Stimulated activated CD4-positive, alpha-beta T cell treated with anti-CD3 and anti-CD28 coated beads, Interleukin-15, amount 100 ng/mL, for 1 hour (primary cell): ENCODE measurements at places on chromosomes 7 and 10.

DNA sequence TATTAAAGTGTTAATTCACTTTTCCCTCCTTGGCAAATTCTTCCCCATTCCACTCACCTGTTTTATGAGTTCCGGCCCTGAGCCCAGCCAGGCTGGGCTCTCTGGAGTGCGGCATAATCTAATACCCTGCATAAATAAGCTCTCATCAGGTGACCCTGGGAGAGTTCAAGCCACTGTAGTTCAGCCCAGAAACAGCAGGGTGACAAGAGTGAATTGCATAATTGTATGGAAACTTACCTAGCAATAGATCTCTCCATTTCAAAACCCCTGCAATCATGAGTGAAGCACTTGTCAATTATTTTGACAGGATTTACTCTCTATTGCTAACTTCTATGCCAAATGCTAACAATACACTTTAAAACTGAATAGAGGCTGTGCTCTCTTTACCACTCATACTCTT is 94.7 kb downstream of the OSBPL3 start:
- DNase-seq, result no peak

DNA sequence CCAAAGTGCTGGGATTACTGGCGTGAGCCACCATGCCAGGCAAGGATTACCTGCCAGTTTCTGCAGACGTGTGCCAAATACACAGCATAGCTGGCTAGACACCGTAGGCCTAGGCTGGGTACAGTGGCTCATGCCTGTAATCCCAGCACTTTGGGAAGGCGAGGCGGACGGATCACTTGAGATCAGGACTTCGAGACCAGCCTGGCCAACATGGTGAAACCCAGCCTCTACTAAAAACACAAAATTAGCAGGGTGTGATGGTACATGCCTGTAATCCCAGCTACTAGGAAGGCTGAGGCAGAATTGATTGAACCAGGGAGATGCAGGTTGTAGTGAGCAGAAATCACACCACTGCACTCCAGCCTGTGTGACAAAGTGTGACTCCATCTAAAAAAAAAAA is 868 bp downstream of the RFC2 start:
- DNase-seq, result no peak

- DNase-seq, result no peak
Measured at GRCh38 chr7:101172005-101172853, 6.9 kb upstream of the VGF start.

DNA sequence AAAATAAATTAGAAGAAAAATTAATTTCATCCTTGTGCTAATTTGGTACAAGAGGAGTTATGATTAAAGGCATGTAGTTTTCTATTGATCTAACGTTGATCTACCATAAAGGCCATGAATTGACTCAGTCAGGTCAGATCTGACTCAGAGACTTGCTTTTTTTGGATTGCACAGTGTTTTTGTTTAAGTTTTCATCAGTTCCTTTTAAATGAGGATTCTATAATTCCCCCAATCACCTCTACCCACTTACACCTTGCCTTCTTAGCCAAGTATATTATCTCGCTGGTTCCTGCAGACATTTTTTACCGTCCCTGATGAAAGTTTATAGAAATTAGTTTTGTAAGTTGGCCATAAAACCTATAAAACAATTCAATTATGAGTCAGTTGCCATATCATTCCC is 132.4 kb upstream of the PALS2 start:
- no peak for DNase-seq

DNA sequence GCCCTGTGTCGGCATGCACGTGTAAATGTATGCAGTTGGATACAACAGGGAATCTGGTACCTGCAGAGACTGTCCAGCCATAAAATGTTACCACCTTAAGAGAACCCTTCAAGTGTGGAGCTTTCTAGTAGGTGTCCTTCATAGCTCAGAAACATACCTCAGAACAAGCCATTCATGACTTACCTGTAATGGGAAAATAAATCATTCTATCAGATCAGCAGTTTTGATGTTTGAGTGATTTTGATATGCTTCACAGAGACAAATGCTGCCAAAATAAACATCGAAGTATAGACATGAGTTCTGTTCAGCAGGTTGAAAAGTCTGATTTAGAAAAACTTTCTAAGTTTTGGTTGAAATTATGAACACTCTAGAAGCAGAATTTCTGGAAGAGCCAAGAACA is 33.5 kb upstream of the UMAD1 start:
- DNase-seq, result no peak

DNA sequence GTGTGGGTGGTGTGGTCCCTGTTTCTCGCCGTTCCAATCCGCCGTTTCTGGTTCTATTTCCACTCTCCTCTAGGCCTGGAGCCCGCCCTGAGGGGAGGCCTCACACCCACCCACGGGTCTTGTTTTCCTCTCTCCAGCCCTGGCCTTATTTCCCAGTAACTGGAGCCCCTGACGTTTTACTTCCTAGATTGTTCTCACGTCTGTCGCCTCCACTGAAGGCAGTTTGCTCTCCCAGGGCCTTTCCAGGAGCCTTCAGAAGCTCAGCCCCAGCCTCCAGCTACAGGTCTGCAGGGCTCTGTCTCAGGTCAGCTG is 30.6 kb downstream of the CFAP46 start:
- no peak for DNase-seq

DNA sequence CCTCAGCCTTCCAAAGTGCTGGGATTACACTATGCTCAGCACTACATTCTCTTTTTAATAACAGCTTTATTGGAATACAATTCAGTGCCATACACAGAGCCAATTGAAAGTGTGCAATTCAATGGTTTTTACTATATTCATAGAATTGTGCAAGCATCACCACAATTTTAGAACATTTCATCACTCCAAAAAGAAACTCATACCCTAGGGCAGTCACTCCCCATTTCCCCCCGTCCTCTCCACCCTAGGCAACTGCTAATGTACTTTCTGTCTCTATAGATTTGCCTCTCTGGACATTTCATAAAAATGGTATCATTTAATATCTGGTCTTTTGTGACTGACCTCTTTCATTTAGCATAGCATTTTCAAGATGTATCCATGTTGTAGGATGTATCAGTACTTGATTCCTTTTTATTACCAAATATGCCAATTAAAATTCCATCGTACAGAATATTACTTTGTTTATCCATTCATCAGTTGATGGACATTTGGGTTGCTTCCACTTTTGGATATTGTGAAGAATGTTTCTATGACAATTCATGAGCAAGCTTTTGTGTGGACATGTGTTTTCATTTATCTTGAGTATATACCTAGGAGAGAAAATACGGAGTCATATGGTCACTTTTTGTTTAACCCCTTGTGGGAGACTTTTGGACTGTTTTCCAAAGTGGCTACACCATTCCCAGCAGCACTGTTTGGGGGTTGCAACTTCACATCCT is 6.3 kb upstream of the XPNPEP1 start:
- DNase-seq, result no peak

DNA sequence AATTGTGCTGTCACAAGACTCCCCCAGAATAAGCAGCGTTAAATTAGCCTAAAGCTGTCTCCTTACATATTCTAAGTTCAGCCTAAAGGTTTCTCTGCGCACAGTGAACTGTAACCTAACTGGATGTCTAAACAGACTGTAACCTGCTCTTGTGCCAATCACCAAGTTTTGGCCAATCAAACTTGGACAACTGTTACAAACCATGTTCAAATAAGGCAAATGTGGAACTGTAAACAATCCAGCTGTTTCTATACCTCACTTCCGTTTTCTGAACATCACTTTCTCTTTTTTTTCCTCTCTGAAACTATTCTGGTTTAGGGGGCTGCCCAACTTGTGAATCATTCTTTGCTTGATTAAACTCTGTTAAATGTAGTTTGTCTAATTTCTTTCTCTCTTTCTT is 252.2 kb upstream of the HABP2 start:
- DNase-seq, result no peak

GRCh38 chr10:11302181-11302580 is 284.5 kb downstream of the CELF2 start:
- DNase-seq, result no peak

DNA sequence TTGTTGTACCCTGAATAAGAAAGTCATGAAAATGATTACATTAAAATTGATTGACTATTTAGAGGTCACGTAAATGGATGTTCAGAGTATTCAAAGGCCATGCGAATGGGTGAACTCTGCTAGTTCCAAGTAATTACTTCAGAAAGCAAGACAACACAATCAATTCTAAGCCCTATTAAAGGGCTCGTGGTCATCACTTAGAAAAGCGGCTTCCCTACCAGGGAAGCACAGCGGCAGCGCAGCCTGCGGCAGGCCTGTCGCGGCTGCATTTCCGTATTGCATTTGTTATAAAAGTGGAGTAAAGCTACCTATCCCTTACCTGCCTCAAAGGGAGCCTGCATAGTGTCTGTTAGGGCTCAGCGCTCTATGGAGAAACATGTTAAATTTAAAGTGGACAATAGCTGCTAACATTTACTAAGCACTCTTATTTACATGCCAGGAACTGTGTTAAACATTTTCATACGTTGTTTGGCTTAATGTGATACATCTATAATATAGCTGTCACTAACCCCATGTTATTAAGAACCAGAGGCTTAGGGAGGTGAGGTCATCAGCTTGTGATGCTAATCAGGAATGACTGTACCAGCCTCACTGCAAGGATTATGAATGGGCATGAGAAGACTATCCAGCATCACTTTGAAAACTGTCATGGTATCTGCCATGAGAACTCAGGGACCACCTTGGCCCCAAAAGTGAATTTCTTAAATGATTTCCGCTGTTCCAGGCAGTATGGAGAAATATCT is 187.5 kb downstream of the CELF2 start:
- DNase-seq, result no peak

DNA sequence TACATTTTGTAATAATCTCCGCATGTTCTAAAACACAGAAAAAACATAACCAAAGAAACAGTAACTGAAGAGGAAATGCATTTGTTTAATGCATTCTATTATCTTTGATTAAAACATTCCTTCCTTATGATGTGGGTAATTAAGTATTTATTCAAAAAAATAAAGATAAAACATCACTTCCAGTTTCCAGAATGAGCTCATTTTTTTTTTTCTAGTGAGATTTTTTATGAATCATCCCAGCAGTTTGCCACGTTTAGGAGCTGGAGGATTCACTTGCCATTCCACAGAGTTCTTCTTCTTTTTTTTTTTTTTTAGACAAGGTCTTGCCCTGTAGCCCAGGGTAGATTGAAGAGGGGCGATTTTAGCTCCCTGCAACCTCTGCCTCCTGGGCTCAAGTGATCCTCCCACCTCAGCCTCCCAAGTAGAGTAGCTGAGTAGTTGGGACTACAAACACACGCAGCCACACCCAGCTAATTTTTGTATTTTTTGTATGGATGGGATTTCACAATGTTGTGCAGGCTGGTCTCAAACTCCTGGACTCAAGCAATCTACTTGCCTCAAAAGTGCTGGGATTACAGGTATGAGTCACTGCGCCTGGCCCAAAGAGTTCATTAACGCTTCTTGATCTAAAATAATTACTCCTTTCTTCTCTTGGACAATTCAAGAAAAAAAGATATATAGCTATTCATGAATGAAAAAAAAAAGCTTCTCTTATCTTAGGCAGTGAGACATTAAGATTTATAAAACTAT is 177.3 kb downstream of the DKK1 start:
- DNase-seq, result no peak

DNA sequence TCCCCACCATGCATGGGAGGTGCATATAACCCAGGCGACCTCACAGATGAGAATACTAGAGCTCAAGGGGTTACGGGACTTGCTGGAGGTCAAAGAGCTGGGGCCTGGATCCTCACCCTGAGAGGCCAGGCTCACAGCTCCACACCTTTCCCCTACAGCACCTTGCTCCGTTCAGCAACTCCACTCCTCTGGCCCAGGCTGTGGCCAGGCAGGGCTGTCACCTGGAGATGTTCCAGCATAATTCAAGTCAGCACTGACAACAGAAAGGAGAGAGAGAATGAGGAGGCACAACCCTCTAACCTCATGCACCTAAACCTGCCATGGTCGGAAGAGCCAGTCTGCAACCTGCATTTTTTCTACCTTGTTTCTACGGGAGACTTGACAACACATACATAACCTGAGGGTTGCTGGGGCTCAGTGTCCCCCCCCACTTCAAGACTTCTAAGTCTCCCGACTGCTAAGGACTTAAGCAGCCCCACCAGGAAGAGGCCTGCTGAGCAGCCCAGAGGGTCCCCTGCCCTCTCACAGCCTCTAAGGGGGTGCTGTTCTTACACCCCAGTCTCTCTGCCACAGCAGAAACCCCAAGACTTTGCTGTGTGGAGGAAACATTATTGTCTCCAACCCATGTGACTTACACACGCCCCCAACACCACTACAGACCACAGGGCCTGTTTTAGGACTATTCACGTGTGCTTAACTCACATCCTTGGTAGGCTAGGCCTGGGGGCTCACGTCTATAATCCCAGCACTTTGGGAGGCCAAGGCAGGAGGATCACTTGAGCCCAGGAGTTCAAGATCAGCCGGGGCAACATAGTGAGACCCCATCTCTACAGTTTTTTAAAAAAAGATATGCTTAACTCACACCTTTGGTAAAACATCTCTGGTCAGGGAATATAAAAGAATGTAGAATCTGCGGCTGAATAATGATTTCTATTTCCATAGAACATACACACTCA is 175.6 kb downstream of the FAM107B start:
- DNase-seq, result no peak

GRCh38 chr7:28547115-28547514 is 134.8 kb downstream of the CREB5 start:
- no peak for DNase-seq

- DNase-seq, result no peak
Measured at GRCh38 chr10:16436367-16436757, 448 bp upstream of the PTER start.

- DNase-seq, result no peak
Measured at GRCh38 chr10:56633876-56634452, 272.9 kb upstream of the ZWINT start.
